ENCODE measurements at places on chromosomes 11 and 22. TPM values are rescaled to one million over a fixed set of nuclear protein-coding genes. Genes with fewer than 3 reads are reported as not detected.

Gene ZNF280B
- total RNA-seq: 2.2 TPM

Gene INPPL1
- total RNA-seq: 128 TPM

Gene DYNC2H1
- total RNA-seq: 4.2 TPM

Gene MUC6
- not detected for total RNA-seq

Gene GAS2
- total RNA-seq: 4.2 TPM

Gene HEPN1
- not detected for total RNA-seq

Gene BANF1
- 88.6 TPM for total RNA-seq

Gene TOP3B
- 47.7 TPM for total RNA-seq

Gene BCR
- total RNA-seq: 83.8 TPM

Gene OVCH2
- total RNA-seq: not detected

Gene GP1BB
- total RNA-seq: 3.0 TPM

Gene MUC2
- total RNA-seq: not detected

Gene MPPED1
- total RNA-seq: not detected

Gene TRIM48
- total RNA-seq: not detected

Gene OR52E8
- total RNA-seq: not detected

Gene ESAM
- 3.4 TPM for total RNA-seq

Gene KRTAP5-1
- total RNA-seq: not detected

Gene DBX1
- total RNA-seq: not detected

Gene DCHS1
- 0.48 TPM for total RNA-seq

Gene ACCSL
- not detected for total RNA-seq

Gene NCAM1
- total RNA-seq: 0.85 TPM

Gene SLC22A6
- not detected for total RNA-seq

Gene MYBPC3
- not detected for total RNA-seq

Gene SPECC1L
- 51.3 TPM for total RNA-seq

Gene P4HA3
- not detected for total RNA-seq

Gene ARSA
- 96.3 TPM for total RNA-seq

Gene OR5I1
- total RNA-seq: not detected

Gene LRRC74B
- not detected for total RNA-seq

Gene OR56A1
- not detected for total RNA-seq

Gene SHISAL1
- total RNA-seq: not detected

Gene GRM5
- not detected for total RNA-seq

Gene TSGA10IP
- 0.64 TPM for total RNA-seq

Gene TEX12
- not detected for total RNA-seq

Gene CALCA
- total RNA-seq: not detected

Gene LIF
- 0.98 TPM for total RNA-seq

Gene USP2
- total RNA-seq: 0.85 TPM

Gene OR6A2
- not detected for total RNA-seq

Gene MCHR1
- not detected for total RNA-seq

Gene ZP1
- not detected for total RNA-seq

Gene CHRDL2
- not detected for total RNA-seq

Gene TENM4
- not detected for total RNA-seq

Gene OR4C11
- not detected for total RNA-seq

Gene PVALB
- not detected for total RNA-seq

Gene OR8A1
- not detected for total RNA-seq

Gene SORL1
- total RNA-seq: 375 TPM

Gene ADM2
- 4.3 TPM for total RNA-seq

Gene TIMP3
- total RNA-seq: 0.42 TPM

Gene APBB1
- total RNA-seq: 89.4 TPM

Gene SEPTIN5
- 0.66 TPM for total RNA-seq

Gene MRGPRX3
- not detected for total RNA-seq

Gene OR52A1
- not detected for total RNA-seq

Gene DDX25
- not detected for total RNA-seq

Gene OR4C6
- not detected for total RNA-seq

Gene ARHGAP20
- total RNA-seq: 0.11 TPM

Gene OR10G8
- not detected for total RNA-seq

Gene C11orf91
- total RNA-seq: not detected

Gene TCN1
- 3.4 TPM for total RNA-seq

Gene POTEH
- not detected for total RNA-seq

Gene MPZL2
- total RNA-seq: 1.2 TPM
